ENCODE measurements at places on chromosomes 5 and 9.

- DNase-seq: no peak
Measured at GRCh38 chr9:133709015-133709611, 29.0 kb downstream of the SARDH start.

- no peak for DNase-seq
Measured at GRCh38 chr9:87443006-87443405, 54.7 kb upstream of the DAPK1 start.

GRCh38 chr9:129623331-129623730 lies 2.4 kb upstream of the C9orf50 start:
- no peak for DNase-seq

DNA sequence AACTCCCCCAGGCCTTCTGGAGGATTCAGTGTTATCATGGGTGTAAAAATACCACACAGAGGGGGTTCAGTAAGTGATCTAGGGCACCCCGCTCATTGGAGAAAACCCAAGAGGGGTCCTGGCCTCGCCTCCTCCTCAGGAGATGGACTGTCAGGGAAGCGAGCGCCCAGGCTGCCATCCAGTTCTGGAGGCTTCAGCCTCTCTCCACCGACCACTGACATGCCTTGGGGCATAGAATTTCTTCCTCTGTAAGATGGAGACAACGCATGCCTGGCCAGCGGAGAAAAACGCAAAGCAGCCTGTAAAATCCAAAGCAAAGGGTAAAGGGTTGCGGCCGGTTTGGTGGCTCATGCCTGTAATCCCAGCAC lies 165.4 kb downstream of the COL23A1 start:
- DNase-seq: no peak

GRCh38 chr5:151900891-151901290 lies 23.8 kb downstream of the GLRA1 start:
- DNase-seq: no peak

GRCh38 chr5:40770764-40771163 lies 15.0 kb upstream of the TTC33 start:
- DNase-seq: no peak

- DNase-seq: no peak
Measured at GRCh38 chr9:79221084-79221483, 350.7 kb upstream of the TLE4 start.

- DNase-seq: no peak
Measured at GRCh38 chr5:165720901-165721300, 2215.5 kb downstream of the MAT2B start.

- no peak for DNase-seq
Measured at GRCh38 chr9:109513871-109514270, 15.8 kb upstream of the PTPN3 start.

DNA sequence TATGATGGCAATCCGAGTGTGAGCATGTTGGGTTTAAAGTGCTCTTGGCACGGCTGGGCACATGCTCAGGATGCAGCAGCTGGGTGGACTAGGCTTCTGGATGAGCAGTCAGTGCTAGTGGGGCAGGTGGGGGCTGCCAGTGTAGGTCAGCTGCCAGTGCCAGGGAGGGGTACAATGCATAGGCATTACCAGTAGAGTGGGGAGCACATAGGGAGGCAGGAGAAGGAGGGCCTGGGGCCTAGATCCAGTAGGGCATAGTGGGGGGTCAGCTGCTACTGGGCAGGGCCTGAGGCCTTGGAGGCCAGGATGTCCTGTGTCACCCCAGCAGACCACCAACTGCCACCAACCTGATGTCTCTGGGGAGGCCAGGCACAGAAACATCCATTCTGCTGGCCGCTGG lies 24.2 kb downstream of the ACSL6 start:
- no peak for DNase-seq

- DNase-seq: no peak
Measured at GRCh38 chr5:32785611-32786254, 74.6 kb downstream of the NPR3 start.

DNA sequence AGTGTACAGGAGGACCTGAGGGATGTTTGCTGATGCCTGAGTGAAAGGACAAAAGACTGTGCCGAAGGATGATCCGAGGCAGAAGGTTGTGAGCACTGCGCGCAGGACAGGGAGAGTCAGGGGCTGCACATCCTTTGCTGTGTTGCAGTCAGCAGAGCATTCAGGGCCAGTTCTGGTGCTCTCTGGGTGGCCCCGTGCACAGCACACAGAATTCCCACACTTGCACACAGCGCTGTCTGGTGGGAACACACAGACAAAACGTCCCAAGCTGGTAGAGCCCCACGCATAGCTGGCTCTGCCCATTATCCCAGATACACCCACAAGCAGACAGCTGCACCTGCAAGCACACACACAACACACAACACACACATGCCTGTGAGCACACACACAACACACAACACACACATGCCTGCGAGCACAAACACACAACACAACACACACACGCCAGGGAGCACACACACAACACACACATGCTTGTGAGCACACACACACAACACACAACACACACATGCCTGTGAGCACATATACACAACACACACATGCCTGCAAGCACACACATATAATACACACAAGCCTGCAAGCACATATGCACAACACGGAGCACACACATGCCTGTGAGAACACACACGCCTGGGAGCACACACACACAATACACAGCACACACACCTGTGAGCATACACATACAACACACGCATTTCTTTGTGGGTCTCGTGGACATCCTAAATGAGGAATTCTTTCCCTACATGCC lies 74.4 kb downstream of the FGF18 start:
- DNase-seq: no peak

DNA sequence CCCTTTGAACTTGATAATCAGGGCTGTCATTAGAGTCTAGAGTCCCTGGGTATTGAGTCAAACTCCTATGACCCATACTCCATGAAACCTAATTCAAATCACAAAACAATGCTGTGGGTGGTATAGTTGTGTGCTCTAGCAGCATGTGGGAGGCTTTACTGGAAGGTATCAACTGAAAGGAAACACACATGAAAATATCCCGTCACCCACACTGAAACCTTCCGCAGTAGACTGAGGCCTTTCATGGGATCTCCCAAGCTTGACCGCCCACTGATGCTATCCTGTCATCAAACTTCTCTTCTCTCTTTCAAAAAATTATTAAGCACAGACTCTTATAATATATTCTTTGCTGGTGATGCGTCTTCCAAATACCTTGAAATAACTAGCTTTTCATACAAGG lies 569.1 kb upstream of the MEF2C start:
- DNase-seq: no peak

DNA sequence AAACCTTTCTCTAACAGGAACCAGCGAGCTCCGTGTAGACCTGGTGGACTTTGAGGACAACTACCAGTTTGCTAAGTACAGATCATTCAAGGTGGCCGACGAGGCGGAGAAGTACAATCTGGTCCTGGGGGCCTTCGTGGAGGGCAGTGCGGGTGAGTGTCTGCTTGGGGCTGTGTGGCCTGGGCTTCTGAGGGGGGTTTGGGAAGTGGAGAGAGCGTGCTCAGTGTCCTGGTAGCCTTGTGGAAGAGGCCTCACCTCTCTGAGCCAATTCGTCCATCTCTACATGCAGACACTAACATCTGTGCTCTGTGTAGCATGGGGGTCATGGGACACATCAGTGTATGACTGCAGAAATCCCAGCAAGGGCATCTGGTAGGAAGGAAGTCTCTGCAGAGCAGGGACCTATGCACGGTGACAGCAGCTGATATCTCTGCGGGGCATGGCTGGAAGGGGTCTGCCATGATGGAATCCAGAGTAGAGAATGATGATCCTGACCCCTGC lies 5.9 kb downstream of the FCN2 start:
- DNase-seq: no peak

GRCh38 chr9:110932863-110933262 lies 105.4 kb downstream of the LPAR1 start:
- DNase-seq: no peak

GRCh38 chr5:75286211-75286773 lies 49.6 kb upstream of the ANKRD31 start:
- DNase-seq: no peak

DNA sequence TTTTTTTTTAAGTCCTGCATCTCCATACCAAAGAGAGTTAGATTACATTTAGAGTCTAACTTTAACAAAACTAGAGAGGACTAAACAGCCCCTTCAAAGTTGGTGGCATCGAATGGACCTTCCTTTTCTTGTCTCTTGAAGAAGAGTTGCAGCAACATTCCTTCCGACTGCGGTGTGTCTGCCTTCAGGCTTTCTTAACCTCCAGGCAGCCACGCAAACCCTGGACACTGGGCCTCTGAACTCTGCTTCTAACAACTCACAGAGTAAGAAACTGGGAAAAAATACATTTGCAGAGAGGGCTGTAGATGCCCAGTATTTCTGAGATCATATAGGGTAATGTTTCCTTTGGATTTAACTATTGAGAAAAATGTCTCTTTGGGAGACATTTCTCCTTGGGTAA lies 120.5 kb upstream of the MAST4 start:
- DNase-seq: no peak

DNA sequence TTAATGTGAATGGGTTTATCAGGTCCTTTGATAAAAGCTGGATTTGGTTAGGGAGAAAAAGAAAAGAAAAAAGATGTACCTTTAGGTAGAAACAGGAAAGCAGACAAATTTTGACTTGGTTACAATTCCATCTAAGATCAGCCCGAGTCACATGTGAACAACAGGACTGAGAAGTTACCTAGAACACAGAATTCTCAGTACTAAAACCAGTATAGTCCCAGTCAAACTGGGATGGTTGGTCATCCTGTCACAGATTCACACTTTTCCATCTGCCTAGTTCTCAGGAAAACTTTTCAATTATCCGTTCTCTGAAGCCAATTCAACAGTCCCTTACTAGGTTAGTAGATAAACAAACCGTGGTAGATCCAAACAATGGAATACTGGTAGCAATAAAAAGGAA lies 190.3 kb upstream of the PTGER4 start:
- no peak for DNase-seq

GRCh38 chr9:68980341-68980914 lies 33.5 kb downstream of the PRKACG start:
- DNase-seq: no peak

- DNase-seq: no peak
Measured at GRCh38 chr9:90546200-90546599, 96.4 kb downstream of the DIRAS2 start.

GRCh38 chr9:127102176-127102575 lies 20.3 kb downstream of the ANGPTL2 start:
- no peak for DNase-seq

GRCh38 chr9:81999806-82000205 lies 11.2 kb downstream of the SPATA31D1 start:
- no peak for DNase-seq

DNA sequence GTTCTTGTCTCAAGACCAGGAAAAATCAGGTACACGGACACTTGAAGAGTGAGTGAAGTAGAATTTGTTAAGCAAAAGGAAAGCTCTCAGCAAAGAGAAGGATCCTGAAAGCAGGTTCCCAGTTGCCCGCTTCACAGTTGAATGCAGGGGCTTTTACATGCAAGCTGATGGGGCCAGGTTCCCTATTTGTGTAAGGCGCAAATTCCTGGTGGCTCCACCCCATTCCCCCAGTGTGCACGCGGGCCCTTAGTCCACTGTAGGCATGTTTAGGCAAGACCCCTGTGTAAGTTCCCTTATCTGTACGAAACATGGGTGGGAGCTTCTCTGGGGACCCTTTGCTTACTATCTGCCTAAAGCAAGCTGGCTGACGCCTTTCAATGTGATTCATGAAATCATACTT lies 2.7 kb upstream of the AGTPBP1 start:
- no peak for DNase-seq

DNA sequence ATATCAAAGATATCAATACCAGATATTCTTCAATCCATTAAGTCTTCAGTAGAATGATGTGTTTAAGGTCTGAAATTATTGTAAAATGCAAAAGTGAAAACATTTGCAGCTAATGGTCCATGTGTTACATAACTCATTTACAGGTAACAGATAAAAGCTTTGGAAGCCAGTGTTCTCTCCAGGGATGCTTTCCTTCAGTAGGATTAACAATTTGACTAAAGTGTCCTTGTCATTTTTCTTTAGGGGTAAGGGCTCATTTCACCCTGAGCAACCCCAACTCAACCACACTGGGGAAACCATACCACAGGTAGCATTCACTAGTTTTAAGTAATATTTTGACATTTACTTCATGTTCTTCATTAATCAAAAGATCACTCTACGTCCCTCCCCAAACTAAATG lies 12.9 kb downstream of the HNRNPK start:
- DNase-seq: no peak

DNA sequence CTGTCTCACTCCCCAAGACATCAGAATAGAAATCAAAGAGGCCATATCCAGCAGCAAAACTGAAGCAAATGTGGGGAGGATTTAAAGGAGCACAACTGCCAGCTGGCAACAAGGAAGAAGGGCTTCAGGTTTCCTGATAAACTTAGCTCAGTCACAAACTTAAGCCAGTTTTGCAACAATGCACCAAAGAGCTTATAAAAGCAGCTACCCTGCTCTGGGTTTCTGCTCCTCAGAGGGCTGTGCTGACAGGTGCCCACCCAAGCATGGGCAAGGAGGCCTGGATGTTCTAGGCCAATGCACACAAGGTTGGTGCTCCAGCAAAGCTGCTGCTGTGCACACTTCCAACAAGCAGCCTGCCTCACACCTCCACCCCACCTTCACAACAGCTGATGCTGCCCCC lies 132.9 kb downstream of the SIL1 start:
- DNase-seq: no peak

- DNase-seq: no peak
Measured at GRCh38 chr9:88680505-88681160, 145.7 kb downstream of the NXNL2 start.

DNA sequence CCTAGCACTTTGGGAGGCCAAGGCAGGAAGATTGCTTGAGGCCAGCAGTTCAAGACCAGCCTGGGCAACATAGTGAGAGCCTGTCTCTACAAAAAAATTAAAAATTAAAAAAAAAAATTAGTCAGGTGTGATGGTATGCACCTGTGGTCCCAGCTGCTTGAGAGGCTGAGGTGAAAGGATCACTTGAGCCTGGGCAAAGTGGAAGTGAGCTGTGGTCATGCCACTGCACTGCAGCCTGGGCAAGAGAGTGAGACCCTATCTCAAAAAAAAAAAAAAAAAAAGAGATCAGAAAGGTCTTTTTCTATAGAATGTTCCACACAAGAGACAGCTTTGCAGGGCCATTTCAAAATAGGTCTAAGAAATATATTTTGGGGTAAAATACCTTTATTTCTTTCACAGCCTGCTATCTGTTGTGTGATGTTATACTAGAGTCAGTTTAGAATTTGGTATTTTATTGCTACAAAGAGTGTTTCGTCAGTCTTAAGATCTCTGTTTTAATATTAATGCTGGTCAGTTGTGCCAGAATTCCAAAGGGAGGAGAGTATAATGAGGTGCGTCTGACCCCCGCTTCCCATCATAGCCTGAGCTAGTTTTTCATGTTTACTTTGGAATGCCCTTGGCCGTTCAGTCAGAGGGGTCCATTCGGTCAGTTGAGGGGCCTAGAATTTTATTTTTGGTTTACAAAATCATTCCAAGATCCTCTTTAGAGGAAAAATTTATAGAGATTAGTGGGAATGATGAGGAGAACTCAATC lies 9.4 kb downstream of the LNPEP start:
- no peak for DNase-seq

DNA sequence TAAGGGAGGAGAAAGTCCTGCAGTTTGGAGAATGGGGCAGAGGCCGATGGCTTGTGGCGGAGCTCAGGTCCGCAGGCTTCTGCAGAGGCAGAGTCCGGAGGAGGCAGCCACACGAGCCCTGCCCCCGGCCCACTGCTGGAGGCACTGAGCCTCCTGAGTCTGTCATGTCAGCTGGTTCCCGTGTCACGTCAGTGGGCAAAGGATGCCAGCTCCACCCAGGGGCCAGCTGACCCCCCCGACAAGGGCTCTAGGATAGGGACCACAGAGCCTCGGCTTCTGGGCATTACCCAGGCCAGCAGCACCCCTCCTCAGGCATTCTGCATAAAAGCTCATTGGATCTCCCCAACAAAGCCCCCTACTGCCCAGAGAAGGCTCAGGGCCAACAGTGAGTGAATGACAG lies 8.5 kb downstream of the SH3PXD2B start:
- DNase-seq: no peak

- DNase-seq: peak; percentile 97
Measured at GRCh38 chr9:114908104-114908622, 22.2 kb downstream of the TNFSF8 start.

All from NCI-H526 treated with DMSO at 0.1 percent for 48 hours (cell line).